Activated B cell treated with CpG ODN at 0.5 μM for 24 hours (primary cell): ENCODE measurements at places on chromosomes 11 and 22.

DNA sequence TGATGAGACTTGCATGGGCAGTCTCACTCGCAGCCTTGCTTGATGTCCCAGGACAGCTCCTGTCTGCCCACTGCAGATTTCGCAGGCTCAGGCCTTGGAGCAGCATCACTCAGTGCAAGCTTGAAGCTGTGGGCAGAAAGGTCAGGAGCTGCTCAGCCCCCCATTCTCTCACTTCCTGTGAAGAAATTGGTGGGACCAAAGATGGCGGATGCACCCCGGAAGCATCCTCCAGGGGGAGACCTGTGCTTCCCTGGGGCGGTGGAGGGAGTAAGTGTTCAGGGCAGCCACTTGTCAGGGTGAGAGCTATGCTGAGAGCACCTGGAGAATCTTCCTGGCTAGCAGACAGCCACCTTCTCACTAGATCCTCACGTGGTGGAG, 11.3 kb downstream of the PLAAT2 start:
- peaks cover 31% of the 10 kb centered on the region for H3K4me1 ChIP-seq
- no peak for DNase-seq
- no peaks in the 10 kb centered on the region for H3K36me3 ChIP-seq

GRCh38 chr11:132427611-132428010, 1057.2 kb downstream of the NTM start:
- H3K27ac ChIP-seq, result no peak overlapping the region
- no peak for DNase-seq
- H3K4me3 ChIP-seq, result no peak overlapping the region
- H3K27me3 ChIP-seq, result no peaks in the 10 kb centered on the region

- H3K4me3 ChIP-seq, result no peak overlapping the region
- H3K27me3 ChIP-seq, result no peaks in the 10 kb centered on the region
- H3K36me3 ChIP-seq, result no peaks in the 10 kb centered on the region
- H3K27ac ChIP-seq, result no peak overlapping the region
- DNase-seq, result no peak
- peaks cover 17% of the 10 kb centered on the region for H3K4me1 ChIP-seq
Measured at GRCh38 chr11:121394785-121395184, 57.3 kb upstream of the SORL1 start.

- peaks cover 78% of the 10 kb centered on the region for H3K27me3 ChIP-seq
- H3K4me3 ChIP-seq, result no peak overlapping the region
- H3K27ac ChIP-seq, result no peak overlapping the region
- H3K36me3 ChIP-seq, result no peaks in the 10 kb centered on the region
Measured at GRCh38 chr11:124842305-124842704, 22.9 kb upstream of the ROBO3 start.

DNA sequence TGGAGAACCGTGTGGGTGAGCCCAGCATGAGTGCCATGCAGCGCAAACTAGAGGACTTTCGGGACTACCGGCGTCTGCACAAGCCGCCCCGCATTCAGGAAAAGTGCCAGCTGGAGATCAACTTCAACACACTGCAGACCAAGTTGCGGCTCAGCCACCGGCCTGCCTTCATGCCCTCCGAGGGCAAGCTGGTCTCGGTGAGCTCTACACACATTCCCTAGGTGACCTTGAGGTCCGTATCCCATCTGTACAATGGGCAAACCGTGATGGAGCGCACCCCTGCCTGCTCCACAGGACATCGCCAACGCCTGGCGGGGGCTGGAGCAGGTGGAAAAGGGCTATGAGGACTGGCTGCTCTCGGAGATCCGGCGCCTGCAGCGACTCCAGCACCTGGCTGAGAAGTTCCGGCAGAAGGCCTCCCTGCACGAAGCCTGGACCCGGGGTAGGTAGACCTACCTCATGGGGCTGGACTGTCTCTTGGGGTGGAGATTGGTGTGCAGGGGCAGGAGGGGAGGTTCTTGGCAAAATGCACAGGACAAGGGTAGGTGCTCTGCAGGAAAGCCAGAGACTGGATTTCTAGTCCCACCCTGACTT, 10.6 kb downstream of the CTSF start:
- peaks cover 7% of the 10 kb centered on the region for H3K4me1 ChIP-seq
- DNase-seq, result no peak
- H3K36me3 ChIP-seq, result no peaks in the 10 kb centered on the region
- H3K27me3 ChIP-seq, result peaks cover 16% of the 10 kb centered on the region
- H3K27ac ChIP-seq, result no peak overlapping the region
- H3K4me3 ChIP-seq, result no peak overlapping the region

DNA sequence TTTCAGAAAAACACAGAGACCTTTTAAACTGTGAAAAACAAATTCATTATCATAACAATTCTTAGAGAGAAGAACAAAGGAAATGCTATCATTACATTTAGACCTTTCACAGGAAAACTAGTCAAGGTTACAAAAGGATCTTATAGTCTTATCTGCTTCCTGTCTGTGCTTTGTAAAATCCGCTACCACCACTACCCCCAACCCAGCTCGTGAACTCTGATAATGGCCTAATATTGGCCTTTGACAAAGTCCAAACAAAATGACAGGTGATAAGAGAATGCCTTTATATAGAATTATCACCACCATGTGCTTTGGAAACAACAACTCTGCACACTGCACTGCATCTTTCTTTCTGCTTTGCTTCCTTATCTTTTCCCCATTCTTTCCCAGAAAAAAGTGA, 272.5 kb downstream of the SBF2 start:
- no peak for DNase-seq
- H3K4me1 ChIP-seq, result no peaks in the 10 kb centered on the region
- no peaks in the 10 kb centered on the region for H3K27me3 ChIP-seq
- H3K4me3 ChIP-seq, result no peak overlapping the region

GRCh38 chr11:31986201-31986889, 104.5 kb upstream of the RCN1 start:
- H3K27me3 ChIP-seq, result peaks cover 27% of the 10 kb centered on the region
- H3K27ac ChIP-seq, result no peak overlapping the region
- no peak for DNase-seq
- no peaks in the 10 kb centered on the region for H3K4me1 ChIP-seq

GRCh38 chr22:22843848-22844247, 43.8 kb upstream of the IGLL5 start:
- no peaks in the 10 kb centered on the region for H3K36me3 ChIP-seq
- peaks cover 3% of the 10 kb centered on the region for H3K27me3 ChIP-seq
- no peak overlapping the region for H3K27ac ChIP-seq
- H3K4me1 ChIP-seq, result peaks cover 27% of the 10 kb centered on the region
- DNase-seq, result no peak
- no peak overlapping the region for H3K4me3 ChIP-seq

- H3K36me3 ChIP-seq, result no peaks in the 10 kb centered on the region
- H3K27me3 ChIP-seq, result peaks cover 18% of the 10 kb centered on the region
- no peak overlapping the region for H3K4me3 ChIP-seq
Measured at GRCh38 chr11:57359896-57360690, 20.9 kb downstream of the PRG3 start.

DNA sequence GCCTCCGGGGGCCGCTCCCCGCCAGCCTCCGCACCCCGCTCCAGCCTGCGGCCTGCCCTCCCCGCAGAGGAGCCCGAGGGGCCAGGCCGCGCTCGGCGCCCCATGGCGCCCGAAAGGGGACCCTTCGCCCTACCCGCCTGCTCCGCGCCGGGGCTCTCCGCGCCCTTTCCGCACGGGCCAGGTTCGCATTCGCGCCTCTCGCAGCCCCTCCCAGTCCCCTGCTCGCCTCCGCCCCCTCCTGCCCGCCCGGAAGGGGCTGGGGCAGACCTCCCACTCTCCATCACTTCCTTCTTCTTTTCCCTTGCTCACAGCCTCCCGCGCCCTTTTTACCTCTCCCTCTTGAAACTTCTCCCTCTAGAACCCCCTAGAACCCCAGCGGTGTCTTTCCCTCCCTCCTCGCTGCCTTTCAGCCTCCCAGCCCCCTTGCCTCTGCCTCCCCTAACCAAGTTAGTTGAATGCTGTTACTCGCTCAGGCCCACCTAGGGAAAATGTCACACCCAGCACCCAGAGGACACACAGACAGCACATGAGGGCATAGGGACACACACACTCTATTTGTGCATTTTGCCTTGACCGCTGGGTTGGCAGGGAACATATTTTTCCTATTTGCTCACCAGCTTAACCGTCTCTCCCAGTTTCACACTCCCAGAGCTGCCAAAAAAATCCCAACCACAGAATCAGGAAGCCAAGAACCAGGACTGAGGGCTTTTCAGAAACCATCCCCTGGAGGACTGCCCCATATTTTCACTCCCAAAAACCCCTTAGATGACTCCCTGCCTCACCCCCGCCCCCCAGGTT, at the start of gene SLC43A3:
Gene SLC43A3 (minus strand): TSS at position 193 of the 798 bp plus-strand sequence. CDS start 949 bp downstream, outside the sequence.
- H3K27ac ChIP-seq, result peak within 1 kb of the TSS; percentile 91
- H3K36me3 ChIP-seq, result peaks cover 44% of the 10 kb centered on the region
- H3K27me3 ChIP-seq, result no peaks in the 10 kb centered on the region
- DNase-seq, result peak; percentile 72
- H3K4me1 ChIP-seq, result peaks cover 47% of the 10 kb centered on the region
- H3K4me3 ChIP-seq, result peak within 1 kb of the TSS; percentile 92

DNA sequence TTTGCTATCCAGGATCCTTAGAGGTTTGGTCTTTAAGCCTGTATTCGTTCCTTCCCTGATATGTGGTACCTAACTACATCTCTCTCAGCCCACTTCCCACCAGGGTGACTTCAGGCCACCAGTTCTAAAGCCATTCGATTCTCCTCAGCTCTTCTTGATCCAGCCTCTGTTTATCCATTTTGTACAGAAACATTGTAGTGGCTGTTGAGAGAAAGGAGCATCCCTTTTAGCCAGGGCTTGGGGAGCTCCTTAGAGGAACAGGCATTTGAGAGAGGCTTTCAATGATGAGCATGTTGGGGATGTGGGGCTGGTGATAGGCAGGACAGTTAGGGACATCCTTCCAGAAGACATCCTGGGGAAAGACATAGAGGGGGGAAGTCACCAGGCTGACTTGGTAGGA, 17.9 kb downstream of the UBE2L3 start:
- H3K27ac ChIP-seq, result peak overlapping the region; percentile 32
- peaks cover 57% of the 10 kb centered on the region for H3K4me1 ChIP-seq
- DNase-seq, result no peak
- peaks cover 22% of the 10 kb centered on the region for H3K36me3 ChIP-seq

DNA sequence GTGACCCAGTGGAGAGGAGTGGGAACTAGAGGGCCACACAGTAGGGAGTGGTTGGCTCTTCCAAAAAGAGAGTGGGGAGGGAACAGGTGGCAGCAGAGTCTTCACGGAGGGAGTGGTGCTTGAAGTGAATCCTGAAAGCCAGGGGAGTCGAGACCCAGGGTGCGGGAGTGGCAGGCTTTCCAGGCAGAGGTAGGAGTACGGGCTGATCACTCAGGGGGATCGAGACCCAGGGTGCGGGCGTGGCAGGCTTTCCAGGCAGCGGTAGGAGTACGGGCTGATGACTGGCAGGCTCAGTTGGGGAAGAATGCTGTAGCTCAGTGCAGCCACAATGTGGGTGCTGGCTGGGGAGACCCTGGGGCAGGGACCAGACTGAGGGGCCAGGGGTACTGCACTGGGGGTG, 148.2 kb downstream of the TBC1D22A start:
- no peak for DNase-seq
- peaks cover 3% of the 10 kb centered on the region for H3K4me1 ChIP-seq
- no peaks in the 10 kb centered on the region for H3K27me3 ChIP-seq
- H3K27ac ChIP-seq, result peak overlapping the region; percentile 1
- H3K4me3 ChIP-seq, result no peak overlapping the region
- peaks cover 73% of the 10 kb centered on the region for H3K36me3 ChIP-seq

- H3K4me3 ChIP-seq, result no peak overlapping the region
- H3K27me3 ChIP-seq, result no peaks in the 10 kb centered on the region
- no peak for DNase-seq
- no peak overlapping the region for H3K27ac ChIP-seq
- peaks cover 2% of the 10 kb centered on the region for H3K36me3 ChIP-seq
Measured at GRCh38 chr11:9273376-9274336, 8.5 kb upstream of the DENND5A start.

- H3K27me3 ChIP-seq, result peaks cover 14% of the 10 kb centered on the region
- H3K27ac ChIP-seq, result no peak overlapping the region
- DNase-seq, result no peak
- no peaks in the 10 kb centered on the region for H3K4me1 ChIP-seq
- no peaks in the 10 kb centered on the region for H3K36me3 ChIP-seq
- H3K4me3 ChIP-seq, result no peak overlapping the region
Measured at GRCh38 chr11:94623120-94623735, 56.1 kb downstream of the PIWIL4 start.

DNA sequence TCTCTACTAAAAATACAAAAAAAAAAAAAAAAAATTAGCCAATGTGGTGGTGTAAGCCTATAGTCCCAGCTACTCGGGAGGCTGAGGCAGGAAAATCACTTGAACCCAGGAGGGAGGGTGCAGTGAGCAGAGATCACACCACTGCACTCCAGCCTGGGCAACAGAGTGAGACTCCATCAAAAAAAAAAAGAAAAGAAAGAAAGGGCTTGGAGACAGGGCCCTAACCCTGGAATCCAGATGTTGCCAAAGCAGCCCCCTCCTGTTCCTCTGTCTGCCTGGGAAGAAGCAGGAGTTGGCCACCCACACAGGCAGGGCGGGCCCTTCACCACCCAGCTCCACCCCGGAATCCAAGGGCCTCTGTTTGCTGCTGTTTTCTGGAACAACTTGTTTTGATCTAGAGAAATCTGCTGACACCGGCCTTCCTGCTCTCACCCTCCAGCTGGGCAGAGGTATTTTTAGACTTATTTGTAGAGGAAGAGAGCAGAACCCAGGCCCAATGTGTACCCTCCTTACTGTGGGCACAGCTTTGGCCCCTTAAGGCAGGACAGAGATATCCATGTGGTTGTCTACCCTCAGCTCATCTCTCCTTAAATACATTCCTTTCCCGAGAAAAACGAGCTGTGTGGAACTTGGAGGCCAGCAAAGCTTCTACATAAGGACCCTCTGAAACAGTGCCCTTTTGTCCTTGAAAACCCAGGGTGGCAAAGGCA, 2.7 kb upstream of the NEAT1 start:
- DNase-seq, result peak; percentile 36
- H3K27ac ChIP-seq, result peak overlapping the region; percentile 100
- peaks cover 74% of the 10 kb centered on the region for H3K4me1 ChIP-seq
- H3K4me3 ChIP-seq, result peak overlapping the region; percentile 75
- no peaks in the 10 kb centered on the region for H3K27me3 ChIP-seq
- H3K36me3 ChIP-seq, result peaks cover 24% of the 10 kb centered on the region

- no peak for DNase-seq
- H3K27me3 ChIP-seq, result no peaks in the 10 kb centered on the region
- H3K4me1 ChIP-seq, result peaks cover 82% of the 10 kb centered on the region
- H3K27ac ChIP-seq, result peak overlapping the region; percentile 91
- peaks cover 41% of the 10 kb centered on the region for H3K36me3 ChIP-seq
- H3K4me3 ChIP-seq, result peak overlapping the region; percentile 72
Measured at GRCh38 chr22:40434745-40435144, 64.4 kb downstream of the SGSM3 start.

GRCh38 chr11:45385844-45386243, 99.7 kb upstream of the SYT13 start:
- H3K27ac ChIP-seq, result no peak overlapping the region
- H3K4me3 ChIP-seq, result no peak overlapping the region
- no peaks in the 10 kb centered on the region for H3K4me1 ChIP-seq
- no peak for DNase-seq
- no peaks in the 10 kb centered on the region for H3K36me3 ChIP-seq
- H3K27me3 ChIP-seq, result peaks cover 20% of the 10 kb centered on the region

DNA sequence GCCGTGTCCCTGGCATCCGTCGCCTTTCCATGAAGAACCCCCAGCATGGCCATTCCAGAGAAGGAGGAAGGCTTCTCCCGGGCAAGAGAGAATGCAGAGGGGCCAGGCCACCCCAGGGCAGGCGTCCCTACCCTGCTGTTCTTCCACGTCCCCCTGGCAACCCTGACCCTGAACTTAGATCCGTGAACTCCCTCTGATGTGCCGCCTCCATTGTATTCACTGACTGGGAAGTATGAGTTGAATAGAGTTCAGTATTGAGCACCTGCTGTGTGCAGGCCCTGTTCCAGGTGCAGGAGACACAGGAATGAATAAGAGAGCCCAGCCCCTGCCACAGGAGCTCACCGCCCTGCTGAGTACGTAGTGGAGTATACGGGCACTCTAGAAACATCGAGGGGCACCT, 29.1 kb upstream of the RELT start:
- H3K27me3 ChIP-seq, result peaks cover 2% of the 10 kb centered on the region
- no peaks in the 10 kb centered on the region for H3K4me1 ChIP-seq
- no peak overlapping the region for H3K27ac ChIP-seq
- no peak overlapping the region for H3K4me3 ChIP-seq
